ENCODE measurements at places on chromosomes 3 and 15.

GRCh38 chr3:172289583-172289982 is 158.7 kb downstream of the GHSR start:
- DNase-seq = no peak

DNA sequence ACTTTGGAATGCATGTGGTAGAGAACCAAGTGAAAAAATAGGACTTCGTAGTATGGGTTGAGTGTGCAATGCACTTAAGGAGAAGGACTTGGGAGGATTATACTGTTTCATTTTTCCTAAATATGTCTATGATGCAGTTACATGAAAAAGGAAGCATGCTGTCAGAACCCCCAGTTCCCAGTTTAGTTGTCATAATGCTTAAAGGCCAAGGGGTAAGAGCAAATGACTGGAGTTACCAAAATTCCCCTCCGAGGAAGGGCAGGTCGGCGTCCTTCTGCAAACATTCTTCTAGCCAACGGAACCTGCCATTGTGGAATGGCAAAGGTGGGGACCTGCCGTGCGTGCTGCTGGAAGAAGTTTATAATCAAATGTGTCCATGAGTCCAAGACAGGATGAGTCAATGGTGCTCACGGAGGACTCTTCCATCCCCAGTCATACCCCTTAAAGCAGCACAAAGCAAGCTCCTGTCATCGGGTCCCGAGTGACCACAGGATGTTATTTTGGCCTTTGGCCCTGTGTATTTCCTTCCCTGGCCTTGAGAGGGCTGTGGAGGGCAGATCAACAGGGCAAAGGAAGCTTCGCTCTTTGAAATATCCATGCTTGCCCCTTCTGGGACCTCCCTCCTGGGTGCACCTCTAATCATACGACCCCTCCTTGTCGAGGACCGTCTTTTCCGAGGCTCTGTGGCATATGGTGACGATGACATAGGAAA is 93.2 kb downstream of the SLCO3A1 start:
- DNase-seq = no peak

GRCh38 chr15:75666823-75667501 is 19.2 kb downstream of the SNX33 start:
- no peak for DNase-seq

DNA sequence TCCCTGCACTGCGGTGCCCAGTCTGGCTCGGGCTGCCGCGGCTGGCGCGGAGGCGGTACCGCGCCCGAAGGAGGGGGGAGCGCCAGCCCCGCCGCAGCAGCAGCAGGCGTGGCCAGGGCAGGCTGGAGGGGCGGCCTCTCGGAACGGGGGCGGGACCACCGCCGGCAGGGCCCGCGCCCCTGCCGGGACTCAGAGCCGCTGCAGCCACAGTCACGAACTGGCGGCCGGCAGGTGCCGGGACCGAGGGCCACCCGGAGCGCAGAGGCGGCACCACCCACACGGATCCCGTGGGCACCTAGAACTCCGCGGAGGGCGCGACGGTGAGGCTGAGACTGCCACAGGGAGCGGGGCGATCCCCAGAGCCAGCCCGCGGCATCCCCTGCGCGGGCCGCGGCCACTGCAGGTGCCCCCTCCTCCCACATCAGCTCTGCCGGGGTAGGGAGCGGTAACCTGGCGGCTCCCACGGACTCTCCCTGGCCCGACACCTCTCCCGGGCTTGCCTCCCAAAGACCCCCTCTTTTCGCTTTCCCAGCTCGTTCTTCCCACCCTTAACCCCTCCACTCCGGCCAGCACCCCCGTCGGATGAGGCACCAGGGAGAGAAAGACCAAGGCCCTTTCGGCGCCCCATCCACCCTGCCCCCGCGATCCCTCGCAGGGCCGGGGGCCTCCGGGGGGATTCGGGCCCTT is at the start of gene VWA5B2:
Gene VWA5B2 (plus strand): TSS at position 192 of the 687 bp plus-strand sequence. CDS start 944 bp downstream, outside the sequence.
- peak; percentile 29 for DNase-seq

GRCh38 chr3:191070762-191071403 is 128.2 kb upstream of the OSTN start:
- DNase-seq = no peak

GRCh38 chr15:31335989-31336592 is 9.5 kb downstream of the KLF13 start:
- DNase-seq = no peak

- DNase-seq = peak; percentile 91
Measured at GRCh38 chr15:68256675-68257450, 20.7 kb upstream of the FEM1B start.

- DNase-seq = no peak
Measured at GRCh38 chr3:122512284-122512683, 2.5 kb downstream of the KPNA1 start.

DNA sequence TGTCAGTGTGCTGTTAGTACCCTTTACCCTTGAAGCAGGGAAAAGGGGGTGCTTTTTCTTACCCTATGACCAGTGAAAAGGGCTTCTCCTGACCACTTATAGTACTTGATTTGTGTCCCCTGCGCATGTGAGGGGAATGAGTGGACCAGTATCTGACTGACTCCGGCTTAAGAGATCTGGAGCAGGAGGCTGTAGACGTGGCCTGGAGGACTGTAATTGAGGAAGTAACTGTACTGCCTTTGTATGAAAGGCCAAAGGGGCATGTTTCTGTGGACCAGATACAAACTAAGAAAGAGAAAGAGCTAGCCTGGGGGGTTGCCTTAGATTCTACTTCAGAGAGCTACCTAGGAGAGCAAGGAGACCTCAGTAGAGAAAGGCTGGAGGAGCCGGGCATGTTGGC is 89.9 kb upstream of the TBL1XR1 start:
- no peak for DNase-seq

GRCh38 chr3:66348704-66349103 is 127.9 kb downstream of the SLC25A26 start:
- peak; percentile 90 for DNase-seq

DNA sequence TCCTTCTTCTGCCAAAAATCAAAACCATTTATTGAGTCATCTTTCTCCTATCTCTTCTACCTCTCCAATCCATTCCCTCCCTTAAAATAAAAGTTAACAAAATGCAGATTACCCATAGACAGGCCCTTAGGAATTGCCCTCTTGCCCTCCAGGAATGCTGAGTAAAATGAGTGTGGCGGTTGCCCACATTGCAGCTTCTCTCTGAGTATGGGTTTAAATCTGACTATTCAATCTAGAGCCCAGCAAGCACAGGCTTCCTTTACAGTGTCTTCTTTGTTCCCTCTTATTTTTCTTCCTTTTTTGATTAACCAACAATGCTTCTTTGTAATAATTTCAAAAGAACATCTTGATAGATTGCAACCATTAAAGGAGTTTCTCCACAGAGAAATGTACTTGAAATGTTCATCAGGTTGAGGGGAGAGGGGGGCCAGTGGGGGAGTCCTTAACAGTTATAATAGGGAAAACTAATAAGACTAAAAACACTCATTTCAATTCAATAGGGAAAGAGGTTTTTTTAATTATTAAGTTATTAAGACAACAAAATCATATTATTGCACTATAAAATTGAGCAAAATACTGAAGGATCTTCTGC is 135.3 kb upstream of the LMCD1 start:
- peak; percentile 5 for DNase-seq

- DNase-seq = no peak
Measured at GRCh38 chr15:67766968-67767367, 58.3 kb upstream of the SKOR1 start.

DNA sequence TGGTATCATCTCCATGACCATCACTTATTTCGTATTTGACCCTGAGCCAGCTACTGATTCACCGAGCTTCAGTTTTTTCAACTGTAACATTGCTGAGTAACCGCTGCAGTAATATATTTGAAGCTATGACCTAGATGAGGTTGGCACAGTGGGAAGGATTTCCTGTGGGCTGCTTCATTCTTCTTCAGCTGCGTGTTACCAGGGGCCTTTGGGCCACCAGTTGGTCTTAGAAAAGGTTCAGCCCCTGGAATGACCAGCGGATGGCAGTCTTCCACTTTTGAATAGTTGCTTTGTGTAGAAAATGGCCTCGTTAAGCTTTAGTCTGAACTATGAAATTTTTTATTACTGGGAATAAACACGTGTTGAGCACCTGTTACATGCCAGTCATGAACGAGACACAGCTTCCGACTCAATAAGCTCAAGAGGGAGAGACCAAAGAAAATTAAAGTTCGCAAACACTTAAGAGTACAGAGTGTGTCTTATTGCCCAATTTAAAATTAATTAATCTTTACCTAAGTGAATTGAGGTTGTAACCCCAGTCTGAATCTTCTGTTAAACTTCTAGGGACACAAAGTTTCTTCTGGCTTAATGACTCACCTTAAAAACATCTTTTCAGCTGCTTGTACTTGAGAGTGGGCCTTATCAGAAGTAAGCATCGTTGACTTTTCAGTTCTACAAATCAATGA is 57.6 kb upstream of the NR2E3 start:
- DNase-seq = no peak

GRCh38 chr15:78841891-78842290 is 30.6 kb upstream of the ADAMTS7 start:
- DNase-seq = no peak

DNA sequence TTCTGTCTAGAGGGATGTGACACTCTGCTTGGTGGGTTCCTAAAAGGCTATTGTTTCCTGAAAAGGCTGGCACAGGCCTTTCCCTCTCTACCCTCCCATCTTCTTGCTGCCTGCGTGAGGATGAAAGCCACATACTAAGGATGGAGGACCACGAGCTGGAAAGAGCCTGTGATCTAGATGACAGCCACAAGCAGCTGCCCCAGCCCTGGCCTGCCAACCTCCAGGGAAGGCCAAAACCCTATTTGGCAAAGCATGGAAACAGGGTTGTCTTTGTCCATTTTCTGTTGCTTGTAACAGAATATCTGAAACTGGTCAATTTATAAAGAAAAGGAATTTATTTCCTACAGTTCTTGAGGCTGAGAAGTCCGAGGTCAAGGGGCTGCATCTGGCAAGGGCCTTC is 144.5 kb downstream of the FBLN2 start:
- DNase-seq = no peak

- peak; percentile 67 for DNase-seq
Measured at GRCh38 chr3:72041511-72041910, 256.6 kb upstream of the PROK2 start.

GRCh38 chr3:168269001-168269400 is 173.3 kb upstream of the GOLIM4 start:
- DNase-seq = no peak

Measured in putamen (tissue), 1 donor.